ENCODE measurements at places on chromosomes 1 and 21.

DNA sequence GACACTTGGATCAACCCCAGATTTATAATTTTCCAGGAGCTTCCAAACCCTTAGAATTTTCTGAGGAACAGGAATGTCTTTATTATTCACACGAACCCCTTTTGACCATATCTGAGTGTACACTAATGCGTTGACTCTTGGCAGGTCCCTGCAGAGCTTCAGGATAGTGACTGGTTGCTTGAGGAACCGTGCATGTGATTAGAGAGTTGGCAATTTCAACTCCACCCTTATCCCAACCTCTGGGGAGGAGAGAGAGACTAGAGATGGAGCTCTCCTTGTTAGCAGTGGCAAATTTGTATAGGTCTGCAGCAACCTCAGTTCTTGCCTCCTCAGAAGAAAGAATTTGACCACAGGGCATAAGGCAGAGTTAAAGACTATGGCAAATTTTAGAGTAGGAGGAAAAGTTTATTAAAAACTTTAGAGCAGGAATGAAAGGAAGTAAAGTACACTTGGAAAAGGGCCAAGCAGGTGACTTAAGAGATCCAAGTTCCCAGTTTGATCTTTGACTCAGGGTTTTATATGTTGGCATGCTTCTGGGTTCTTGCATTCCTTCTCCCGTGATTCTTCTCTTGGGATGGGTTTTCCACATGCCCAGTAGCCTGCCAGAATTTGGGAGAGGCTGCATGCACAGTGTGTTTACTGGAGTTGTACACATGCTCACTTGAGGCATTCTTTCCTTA lies 93.8 kb upstream of the ETV3 start:
- DNase-seq: no peak

GRCh38 chr21:42233067-42233961 lies 14.4 kb downstream of the ABCG1 start:
- peak; percentile 87 for DNase-seq

DNA sequence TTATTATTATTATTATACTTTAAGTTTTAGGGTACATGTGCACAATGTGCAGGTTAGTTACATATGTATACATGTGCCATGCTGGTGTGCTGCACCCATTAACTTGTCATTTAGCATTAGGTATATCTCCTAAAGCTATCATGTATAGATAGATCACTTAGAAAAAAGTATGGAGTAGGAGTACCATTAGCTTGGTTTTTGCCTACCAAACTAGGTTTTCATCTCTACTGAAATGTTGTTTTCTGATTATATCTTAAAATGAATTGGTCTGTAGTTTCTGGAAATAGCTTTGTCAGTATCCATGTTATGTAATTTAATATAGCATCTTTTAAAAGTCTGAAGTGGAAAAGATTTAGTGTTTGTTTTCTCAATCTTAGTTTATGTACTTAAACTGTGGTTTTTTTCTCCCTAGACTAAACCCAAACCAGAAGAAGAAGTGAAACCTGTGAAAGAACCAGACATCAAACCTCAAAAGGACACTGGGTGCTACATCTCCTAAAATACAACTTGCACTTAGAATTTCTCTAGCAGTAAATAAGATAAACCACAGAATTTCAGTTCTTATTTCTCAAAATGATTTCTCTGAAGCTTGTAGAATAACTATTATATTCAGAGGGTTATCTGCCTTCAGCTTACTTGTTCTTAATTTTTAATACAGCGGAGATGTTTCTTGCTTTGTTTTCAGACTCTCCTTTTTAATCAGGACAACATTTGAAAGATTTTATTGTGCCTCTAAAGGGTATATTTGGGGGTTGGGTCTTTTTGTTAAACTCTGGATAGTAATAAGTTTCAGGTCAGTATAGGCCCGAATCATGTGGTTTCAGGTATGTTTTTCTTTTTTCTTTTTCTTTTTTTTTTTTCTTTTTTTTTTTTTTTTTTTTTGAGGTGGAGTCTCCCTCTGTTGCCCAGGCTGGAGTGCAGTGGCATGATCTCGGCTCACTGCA lies 4.5 kb upstream of the FAM177B start:
- DNase-seq: peak; percentile 39

- no peak for DNase-seq
Measured at GRCh38 chr1:235088907-235089306, 39.7 kb downstream of the TOMM20 start.

DNA sequence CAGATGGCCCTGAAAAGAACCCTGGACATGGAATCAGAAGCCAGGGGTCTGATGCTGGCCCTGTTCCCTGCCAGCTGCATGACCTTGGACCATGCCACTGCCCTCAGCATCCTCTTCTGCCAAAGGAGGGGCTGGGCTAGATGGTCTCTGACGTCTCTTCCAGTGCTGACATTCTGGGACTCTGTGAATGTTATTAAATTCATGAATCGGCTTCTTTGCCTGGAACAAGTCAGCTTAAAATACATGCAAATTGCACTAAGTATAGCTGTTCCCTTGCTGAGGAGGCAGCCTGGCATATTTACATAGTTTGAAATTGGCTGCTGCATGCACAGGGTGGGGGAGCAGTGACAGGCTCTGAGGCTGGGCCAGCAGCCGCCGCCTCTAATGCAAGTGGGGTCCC lies 23.8 kb downstream of the KCNA2 start:
- DNase-seq: no peak

- no peak for DNase-seq
Measured at GRCh38 chr1:92543131-92544055, 56.7 kb upstream of the GFI1 start.

DNA sequence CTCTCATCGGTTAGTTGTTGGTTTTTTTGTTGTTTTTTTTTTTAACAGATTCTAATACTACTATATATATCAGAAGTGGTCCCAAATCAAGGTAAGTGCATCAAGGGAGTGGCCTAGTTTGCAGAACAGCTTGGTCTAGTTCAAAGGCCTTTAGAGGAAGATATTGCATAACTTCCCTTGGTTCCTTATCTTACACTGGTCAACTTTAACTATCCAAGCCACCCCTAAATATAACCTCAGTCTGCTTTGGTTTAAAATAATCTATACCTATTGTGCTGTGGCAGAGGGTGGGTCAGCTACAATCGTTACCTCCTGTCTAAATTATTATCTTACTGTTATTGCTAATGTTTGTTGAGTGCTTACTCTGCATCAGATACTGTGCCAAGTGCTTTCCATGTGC lies 6.9 kb downstream of the S100A12 start:
- no peak for DNase-seq

DNA sequence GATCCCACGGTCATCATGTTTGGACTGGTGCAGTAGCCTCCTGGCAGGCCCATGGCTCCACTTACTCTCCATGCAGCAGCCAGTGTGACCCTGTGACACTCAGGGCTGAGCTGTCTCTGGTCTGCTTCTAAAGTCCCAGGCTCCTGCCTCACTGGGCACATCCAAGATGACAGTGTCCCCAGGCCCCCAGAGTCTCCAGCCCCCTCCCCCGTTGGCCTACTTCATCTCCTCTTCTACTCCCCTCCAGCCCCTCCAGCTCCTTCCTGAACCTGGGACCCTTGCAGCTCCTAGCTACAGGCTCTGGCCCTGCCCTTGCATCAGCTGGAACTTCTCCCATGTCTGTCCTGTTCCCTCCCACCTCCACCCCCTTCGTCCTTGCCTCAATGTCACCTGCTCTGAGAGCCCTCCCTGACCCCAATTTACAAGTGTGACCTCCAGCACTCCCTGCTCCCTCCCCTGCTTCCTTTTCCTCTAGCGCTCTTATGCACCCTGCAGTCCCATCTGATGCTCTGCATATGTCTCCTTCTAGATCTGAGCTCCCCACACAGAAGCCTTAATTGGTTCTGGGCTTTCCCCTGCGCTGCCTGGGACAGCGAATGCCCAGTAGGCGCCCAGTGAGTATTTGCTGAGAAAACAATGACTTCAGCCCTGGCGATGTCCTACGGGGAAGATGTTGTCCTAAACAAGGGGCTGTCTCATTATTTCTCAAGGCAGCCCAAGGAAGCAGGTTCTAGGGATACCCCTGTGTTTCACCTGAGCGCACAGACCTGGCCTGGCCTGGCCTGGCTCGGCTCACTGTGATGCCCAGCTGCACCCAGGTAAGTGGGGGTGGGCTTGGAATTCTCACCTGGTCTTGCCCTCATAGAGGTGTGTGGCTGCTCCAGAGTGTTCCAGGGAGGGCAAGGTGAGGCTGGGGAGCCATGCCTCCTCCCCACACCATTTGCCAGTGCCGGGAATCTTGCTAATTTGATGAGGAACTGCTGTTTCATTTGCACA lies 600.6 kb downstream of the PTPRU start:
- DNase-seq: no peak

- DNase-seq: no peak
Measured at GRCh38 chr1:212328248-212328647, 43.0 kb downstream of the PPP2R5A start.

- DNase-seq: no peak
Measured at GRCh38 chr1:163512349-163512989, 190.7 kb downstream of the NUF2 start.

DNA sequence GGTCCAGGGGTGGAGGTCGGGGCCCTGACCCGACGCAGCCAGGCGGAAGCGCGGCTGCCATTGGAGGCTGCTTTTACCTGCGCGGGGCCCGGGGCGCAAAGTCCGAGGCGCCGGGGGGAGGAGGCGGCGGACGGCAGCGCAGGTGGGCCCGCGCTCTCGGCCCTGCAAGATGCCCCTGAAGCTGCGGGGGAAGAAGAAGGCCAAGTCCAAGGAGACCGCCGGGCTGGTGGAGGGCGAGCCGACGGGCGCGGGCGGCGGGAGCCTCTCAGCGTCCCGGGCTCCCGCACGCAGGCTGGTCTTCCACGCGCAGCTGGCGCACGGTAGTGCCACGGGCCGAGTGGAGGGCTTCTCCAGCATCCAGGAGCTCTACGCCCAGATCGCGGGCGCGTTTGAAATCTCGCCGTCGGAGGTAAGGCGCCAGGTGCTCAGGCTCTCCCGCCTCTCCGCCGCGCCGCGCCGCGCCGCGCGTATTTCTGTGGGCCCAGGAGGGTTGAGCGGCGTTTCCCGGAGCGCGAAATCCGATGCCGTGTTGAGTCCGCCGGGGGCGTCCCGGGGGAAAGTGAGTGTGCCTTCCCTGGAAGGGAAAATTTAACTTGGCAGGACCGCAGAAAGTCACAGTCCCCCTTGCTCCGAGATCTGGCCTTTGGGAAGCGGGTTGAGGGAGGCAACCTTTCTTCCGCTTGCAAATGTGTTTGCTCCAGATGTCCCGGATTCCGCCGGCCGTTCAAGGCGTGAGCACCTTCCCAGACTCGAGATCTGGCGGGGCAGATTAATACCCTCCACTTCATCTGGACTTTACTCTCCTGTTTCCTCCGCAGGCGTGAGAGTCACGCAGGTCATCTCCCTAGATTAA lies at the start of gene GIPC2:
Gene GIPC2 (plus strand): TSS at position 41 of the 853 bp plus-strand sequence. CDS start 129 bp downstream, at position 170.
- peak; percentile 36 for DNase-seq

GRCh38 chr1:50704126-50704525 lies 255.9 kb downstream of the FAF1 start:
- DNase-seq: peak; percentile 42

GRCh38 chr1:6313393-6314200 lies 52.7 kb upstream of the GPR153 start:
- no peak for DNase-seq

DNA sequence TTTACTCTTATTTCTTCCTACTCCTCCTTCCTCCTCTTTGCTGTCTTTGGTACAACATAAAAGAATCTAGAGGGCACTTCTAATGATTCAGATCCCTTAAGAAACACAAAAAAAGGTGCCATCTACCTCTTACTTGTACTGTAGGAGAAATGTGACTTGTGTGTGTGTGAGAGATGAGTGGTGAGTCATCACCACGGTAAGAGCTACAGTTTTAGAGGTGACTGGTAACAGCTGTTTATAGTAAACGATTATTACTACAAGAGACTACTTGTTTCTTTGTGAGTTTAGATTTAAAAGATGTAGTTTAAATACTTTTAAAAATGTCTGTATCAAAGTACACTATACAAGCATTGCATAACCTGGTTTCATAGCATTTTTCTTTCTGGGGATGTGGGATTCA lies 40.4 kb downstream of the SLC35D1 start:
- no peak for DNase-seq

- no peak for DNase-seq
Measured at GRCh38 chr1:29849991-29850757, 613.9 kb downstream of the PTPRU start.

- DNase-seq: no peak
Measured at GRCh38 chr1:147109041-147109440, 63.2 kb downstream of the PRKAB2 start.

- DNase-seq: peak; percentile 27
Measured at GRCh38 chr1:212613440-212614335, 5.1 kb downstream of the ATF3 start.

- DNase-seq: no peak
Measured at GRCh38 chr1:164504749-164505148, 54.2 kb upstream of the PBX1 start.

- no peak for DNase-seq
Measured at GRCh38 chr1:57503337-57503736, 79.5 kb upstream of the DAB1 start.

DNA sequence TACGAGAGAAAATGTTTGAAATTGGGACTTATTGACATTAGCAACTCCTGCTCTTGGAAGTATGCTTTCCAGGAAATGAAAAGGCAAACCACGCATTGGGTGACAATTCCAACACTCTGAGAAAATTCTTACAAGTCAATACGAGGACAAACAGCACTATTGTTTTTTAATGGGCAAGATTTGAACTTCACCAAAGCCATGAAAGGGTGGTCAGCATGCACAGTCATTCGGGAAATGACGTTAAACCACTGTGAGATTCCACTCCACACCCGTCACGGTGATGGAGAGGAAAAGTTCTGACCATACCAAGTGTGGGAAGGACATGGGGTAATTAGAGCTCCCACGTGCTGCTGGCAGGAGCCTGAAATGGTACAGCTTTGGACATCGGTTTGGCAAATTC lies 12.2 kb upstream of the PRXL2B start:
- DNase-seq: no peak

GRCh38 chr1:156625436-156626078 lies 6.3 kb downstream of the HAPLN2 start:
- DNase-seq: peak; percentile 76

GRCh38 chr1:32539584-32540571 lies 651 bp downstream of the ZBTB8A start:
- peak; percentile 38 for DNase-seq

DNA sequence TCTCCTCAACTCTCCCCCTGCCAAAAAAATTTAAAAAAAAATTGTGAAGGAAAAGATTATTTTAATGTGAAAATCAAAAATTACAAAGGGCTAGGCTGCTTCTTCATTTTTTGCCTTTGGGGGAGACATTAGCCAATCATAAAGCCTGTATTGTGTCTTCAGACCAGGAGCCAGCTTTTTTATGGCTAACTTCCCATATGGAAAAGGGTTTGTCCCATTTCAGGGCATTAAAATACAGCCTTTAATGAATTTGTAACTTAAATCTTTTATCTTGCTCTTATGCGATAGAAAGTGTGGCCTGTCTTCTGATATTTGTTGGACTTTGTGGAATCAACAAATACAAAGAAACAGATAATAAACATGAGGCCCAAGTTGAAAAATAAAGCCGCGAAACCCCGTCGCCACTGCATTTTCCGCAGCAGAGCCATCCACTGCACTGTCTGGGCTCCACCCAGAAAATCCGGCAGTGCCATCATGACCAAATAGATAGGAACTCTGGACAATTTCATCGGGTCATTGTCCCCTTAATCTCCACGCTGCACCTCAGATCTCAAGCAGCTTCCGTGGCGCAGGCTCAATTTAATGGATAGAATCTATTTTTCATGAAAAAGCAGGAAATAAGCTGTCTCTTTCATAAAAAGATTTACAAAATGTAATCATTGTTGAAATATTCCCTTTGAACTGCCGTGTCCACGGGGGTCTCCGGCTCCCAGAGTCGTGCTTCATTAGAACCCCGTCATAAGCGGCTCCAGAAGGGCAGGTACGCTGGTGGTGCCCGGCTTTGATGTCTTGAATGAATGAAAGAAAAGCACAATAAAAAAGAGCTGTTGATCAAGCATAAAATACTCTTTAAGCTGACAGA lies 277.6 kb downstream of the TM2D1 start:
- no peak for DNase-seq
